NCI-H187 (cell line): ENCODE measurements at places on chromosomes 5 and 9.
A peak's percentile ranks its signal among the peaks of the same experiment; 100 is the strongest.

GRCh38 chr5:22593592-22593991 lies 259.6 kb downstream of the CDH12 start:
- no peak for DNase-seq

DNA sequence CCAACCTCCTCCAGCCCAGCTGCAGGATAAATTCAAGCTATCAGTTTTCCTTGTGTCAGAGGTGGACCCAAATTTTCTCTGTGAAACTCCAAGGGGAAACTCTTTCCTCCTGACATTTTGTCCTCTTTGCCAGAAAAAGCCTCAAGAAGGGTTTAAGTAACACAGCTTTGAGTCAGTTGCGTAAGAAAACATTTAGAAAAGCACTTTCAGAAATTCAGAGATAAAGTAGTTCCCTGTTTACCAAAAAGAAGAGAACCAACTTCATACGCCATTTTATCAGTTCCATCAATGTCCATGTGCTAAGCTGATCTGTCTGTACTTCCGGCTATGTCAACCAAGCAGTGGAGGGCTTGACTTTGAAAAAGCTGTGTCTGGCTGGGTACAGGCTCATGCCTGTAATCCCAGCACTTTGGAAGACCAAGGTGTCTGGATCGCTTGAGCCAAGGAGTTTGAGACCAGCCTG lies 19.9 kb upstream of the SUSD1 start:
- no peak for DNase-seq

DNA sequence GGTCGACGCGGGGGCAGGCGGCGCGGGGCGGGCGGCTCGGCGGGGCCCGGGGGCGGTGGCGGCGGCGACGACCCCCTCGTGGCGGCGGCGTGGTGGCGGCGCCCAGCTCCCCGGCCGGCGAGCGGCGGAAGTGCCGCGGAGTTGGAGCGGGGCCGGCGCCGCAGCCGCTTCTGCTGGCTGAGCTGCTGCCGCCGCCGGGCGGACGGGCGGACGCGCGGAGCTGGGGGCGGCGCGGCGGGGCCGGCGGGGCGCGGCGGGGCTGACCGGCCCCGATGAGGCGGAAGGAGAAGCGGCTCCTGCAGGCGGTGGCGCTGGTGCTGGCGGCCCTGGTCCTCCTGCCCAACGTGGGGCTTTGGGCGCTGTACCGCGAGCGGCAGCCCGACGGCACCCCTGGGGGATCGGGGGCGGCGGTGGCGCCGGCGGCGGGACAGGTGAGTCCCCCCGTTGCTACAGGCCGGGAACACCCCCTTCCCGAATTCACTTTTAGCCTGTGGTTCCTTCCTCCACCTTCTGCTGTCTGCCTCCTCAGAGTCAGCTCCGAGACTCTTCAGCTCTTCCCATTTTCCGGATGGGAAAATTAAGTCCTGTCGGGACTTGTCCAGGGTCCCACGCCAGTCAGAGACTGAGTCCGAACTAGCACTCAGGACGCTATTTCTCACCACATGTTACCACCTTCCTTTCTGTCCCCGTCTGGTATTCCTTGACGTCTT lies at the start of gene GALNT10:
Gene GALNT10 (plus strand): TSS at position 139 of the 710 bp plus-strand sequence. CDS start 134 bp downstream, at position 273.
- peak; percentile 47 for DNase-seq

GRCh38 chr9:97900738-97901565 lies 21.3 kb downstream of the TRMO start:
- DNase-seq, result no peak

DNA sequence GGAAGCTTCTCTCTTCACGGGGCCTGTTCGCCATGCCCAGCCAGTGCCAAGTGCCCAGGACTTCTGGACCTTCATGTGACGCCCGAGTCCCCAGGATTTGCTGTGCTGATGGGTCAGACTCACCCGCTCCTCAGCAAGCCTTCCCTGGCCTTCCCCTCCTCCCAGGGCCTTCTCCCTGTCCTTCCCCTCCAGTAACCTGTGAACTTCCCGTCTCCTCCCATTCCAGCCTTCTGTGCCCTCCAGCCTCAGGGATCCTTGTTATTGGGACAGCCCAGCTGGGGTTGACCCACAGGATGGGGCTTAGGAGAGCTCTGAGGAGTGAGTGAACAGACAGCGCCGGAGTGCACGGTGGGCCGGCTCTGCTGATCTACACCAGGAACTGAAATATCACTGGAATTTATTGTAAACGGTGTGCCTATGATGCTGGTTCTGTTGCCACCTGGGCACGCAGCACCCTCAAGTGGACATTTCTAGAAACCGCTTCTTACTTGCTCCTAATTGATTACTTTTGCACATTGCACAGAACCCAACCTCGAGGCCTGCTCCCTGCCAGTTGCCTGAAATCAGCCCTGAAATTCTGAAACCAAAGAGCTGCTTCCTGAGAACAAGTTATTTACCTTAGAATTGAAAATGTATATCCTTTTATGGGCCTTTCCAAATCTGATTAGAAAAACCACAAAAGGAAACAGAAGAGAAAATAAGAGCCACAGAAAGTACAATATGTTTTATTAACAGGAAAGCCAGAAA lies 1.5 kb downstream of the SPAAR start:
- no peak for DNase-seq

DNA sequence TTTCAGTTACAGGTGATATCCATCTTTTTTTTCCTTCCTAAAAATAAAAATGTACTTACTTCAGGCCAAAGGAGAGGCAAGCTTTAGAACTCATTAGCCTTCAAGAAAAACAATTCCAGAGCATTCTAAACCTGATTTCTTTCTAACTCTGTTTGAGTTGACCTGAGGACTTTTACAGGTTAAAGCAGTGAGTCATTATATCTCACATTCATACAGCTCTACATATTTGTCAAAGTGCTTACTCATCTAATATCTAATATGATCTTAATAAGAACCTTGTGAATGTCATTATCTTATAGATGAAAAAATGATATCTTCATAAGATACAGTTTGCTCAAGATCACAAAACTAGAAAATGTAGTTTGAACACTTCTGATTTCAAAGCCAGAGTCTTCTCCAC lies 149.2 kb upstream of the CDKN2B start:
- no peak for DNase-seq

GRCh38 chr5:153678617-153679329 lies 188.3 kb downstream of the GRIA1 start:
- DNase-seq, result no peak

DNA sequence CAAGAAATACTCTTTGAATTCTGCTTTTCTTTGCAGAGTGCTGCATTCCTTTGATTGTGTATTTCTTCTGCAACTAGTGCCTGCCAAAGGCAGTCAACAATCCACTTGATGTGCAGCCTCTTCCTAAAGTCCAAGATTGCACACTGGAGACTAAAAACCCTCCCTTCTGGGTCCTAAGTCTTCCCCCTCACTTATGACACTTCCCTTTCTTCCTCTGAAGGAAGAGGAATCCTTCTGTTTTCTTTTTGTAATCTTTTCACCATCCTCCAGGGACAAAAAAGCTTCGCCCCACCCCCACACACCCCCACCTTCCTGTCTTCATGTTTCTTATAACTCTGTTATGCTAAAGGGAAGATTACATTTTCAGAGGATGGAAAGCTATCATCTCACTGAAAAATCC lies 39.9 kb downstream of the WDR36 start:
- no peak for DNase-seq

DNA sequence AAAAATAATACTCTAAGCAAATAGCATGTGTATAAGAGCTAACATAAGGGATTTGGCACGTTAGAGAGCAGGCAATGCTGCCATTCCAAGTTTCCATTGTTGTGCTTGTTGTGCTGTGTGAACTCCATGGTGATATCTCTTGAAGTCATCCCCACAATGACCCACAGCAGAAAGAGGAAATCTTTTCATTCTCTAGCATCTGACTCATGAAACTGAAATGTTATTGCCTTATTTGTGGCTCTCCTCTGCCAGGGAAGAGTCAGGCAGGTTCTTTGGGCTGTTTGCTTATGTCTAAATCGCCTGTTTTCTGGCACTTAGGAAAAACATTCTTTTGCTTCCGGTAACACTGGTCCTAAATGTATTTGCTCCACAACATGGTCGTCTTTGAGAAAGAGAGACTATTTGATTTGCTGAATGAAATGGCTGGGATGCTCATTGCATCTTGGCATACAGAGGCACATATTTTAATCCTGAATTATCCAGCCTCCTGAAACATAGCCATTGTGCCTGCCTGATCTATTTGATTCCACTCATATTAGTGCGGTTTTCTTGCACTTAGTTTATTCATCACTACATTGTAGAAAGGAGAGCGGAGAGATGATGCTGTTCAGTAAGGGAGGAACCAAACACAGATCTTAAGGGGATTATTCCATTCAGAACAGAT lies 188.8 kb downstream of the CSNK1G3 start:
- no peak for DNase-seq

- no peak for DNase-seq
Observed at GRCh38 chr9:105245891-105246161, 1.4 kb downstream of the SLC44A1 start.

- no peak for DNase-seq
Observed at GRCh38 chr5:169044962-169045361, 256.0 kb downstream of the SLIT3 start.

GRCh38 chr9:76116913-76117312 lies 226.4 kb downstream of the PCSK5 start:
- no peak for DNase-seq

DNA sequence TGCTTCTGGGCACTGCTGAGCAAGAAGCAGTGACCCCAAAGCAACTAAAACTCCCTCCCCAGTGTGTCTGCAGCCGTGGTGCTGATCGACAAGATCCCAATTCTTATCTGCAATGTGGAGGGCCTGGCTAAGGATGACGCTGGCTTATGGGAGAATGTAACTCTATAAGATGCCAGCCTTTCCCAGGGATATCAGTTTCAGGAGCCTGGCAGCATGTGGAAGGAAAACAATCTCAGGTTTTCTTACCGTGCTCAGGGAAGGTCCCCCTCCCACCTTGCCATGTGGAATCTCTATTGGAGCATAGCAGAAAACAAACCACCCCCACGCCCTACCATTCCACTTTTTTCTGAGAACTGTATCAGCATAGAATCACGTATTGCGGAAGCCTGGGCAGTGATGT lies 87.7 kb upstream of the PTPN3 start:
- no peak for DNase-seq

DNA sequence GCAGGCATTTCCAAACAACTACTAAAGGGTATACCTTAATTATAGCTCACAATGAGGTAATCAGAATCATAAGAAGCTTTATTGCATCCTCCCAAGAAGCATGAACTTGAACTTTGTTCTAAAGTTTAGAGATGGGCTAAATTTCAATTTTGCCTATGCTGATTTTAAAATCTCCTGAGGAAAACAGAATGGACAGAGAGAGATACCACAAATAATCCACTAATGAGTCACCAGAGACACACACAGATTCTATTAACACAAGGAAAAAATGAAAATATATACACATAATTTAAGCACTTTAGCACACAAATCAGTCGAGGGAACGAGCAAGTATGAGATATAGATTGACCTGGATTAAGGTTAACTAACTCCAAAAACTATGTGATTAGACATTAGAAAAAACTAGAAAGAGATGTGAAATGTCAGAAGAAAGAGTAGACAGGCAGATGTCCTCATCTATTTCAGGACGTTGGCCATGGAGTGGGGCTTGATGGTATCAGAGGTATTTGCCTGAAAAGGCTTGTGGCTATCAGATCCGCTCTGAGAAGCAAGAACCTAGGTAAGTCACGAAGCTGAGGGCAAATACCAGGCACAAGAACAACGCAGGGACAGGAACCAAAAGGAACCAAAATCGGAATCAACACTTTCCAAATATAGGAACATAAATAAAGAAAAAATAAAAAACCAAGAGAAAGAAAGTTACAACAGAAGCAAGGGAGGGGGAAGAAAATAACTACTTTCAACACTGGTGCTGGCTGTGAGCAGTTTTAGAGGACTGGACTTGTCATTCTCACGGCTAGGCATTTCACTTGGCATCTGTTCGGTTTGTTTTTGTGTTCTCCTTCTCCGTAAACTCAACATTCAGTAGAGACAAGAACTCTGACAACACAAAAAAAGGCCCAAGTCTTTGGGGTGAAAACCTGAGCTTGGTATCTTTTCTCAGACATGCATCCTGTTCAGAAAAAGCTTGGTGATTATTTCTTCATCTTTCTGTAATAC lies 294.6 kb upstream of the PUM3 start:
- DNase-seq, result no peak

- no peak for DNase-seq
Observed at GRCh38 chr9:79799691-79800335, 228.0 kb downstream of the TLE4 start.

GRCh38 chr9:33880211-33881089 lies 63.5 kb downstream of the UBE2R2 start:
- DNase-seq, result no peak

DNA sequence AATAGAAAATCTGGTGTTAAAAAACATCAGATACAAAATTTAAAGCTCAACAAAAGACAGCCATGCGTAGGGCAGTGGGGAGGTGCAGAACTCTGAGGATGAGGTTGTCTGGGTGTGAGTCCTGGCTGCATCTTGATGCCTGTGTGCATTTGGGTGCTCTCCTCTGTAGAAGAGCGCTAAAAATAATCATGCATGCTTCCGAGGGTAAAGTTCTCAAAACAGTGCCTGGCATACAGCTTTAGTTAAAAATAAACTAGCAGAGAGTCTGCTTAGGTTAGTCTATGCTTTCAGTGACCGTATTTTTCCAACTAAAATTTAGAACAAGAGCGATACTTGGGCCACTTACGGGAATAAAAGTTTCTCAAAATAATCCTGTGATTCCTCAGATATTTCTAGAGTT lies 55.5 kb upstream of the SPATA31C2 start:
- no peak for DNase-seq

- no peak for DNase-seq
Observed at GRCh38 chr5:116529615-116530014, 45.0 kb downstream of the SEMA6A start.

GRCh38 chr5:83636156-83636555 lies 84.5 kb downstream of the HAPLN1 start:
- no peak for DNase-seq

- no peak for DNase-seq
Observed at GRCh38 chr9:134570711-134571325, 70.8 kb upstream of the COL5A1 start.

DNA sequence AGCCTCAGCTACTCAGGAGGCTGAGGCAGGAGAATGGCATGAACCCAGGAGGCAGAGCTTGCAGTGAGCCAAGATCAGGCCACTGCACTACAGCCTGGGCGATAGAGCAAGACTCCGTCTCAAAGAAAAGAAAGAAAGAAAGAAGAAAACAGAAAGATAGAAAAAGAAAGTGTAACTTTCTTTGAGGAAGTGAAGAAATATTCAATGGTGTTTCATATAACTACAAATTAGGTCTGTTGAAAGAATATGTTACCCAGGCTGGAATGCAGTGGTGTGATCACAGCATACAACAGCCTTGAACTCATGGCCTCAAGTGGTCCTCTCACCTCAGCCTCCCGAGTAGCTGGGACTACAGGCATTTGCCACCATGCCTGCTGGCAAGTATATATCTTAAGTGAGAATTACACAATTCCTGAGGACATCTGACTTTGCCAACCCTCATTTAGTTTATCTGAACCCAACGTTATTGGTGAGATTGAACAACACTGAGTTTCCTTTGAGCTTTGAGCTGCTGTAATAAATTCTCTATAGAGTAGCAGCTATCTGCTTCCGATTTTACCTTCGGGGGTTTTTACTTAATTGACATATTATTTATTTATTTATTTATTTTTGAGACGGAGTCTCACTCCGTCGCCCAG lies 2.0 kb upstream of the FAF2 start:
- DNase-seq, result no peak
